ENCODE measurements at places on chromosomes 2 and 18.

DNA sequence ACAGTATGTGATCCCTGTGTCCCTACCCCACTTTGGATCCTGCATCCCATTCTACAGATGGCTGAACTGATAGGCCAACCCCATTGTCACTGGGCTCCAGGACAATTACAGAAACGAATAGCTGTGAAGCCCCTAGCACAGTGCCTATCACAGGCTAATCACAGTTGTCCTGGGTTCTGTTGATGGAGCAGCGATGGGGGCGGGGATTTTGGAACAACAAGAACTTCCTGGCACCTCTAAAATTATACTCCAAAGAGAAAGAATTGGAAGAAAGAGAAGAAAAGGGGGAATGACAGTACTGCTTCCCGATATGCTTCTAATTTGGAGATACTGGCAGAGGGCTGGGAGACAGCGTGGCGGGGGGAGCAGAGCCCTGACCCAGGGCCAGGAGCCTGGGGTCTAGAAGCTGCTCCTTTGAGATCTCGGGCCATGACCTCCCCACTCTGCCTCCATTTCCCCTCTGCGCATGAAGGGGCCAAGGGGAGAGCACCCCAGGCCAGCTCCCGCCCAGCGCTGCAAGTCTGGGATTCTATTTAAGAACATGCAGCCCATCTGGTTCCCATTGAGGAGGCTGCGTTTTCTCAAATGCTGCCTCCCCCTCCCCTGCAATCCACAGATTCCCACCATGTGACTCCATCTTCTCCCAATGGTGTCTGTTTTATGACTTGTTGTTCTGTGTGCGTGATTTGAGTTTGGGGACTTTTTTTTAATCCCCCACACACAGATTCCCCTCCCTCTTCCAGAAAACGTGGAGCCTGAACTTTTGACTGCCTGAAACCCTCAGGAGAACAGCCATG is 202.7 kb downstream of the CYP26B1 start:
- no peak for DNase-seq

- no peak for DNase-seq
These were observed 1.3 kb downstream of the RAB10 start for GRCh38 chr2:26035090-26035743.

DNA sequence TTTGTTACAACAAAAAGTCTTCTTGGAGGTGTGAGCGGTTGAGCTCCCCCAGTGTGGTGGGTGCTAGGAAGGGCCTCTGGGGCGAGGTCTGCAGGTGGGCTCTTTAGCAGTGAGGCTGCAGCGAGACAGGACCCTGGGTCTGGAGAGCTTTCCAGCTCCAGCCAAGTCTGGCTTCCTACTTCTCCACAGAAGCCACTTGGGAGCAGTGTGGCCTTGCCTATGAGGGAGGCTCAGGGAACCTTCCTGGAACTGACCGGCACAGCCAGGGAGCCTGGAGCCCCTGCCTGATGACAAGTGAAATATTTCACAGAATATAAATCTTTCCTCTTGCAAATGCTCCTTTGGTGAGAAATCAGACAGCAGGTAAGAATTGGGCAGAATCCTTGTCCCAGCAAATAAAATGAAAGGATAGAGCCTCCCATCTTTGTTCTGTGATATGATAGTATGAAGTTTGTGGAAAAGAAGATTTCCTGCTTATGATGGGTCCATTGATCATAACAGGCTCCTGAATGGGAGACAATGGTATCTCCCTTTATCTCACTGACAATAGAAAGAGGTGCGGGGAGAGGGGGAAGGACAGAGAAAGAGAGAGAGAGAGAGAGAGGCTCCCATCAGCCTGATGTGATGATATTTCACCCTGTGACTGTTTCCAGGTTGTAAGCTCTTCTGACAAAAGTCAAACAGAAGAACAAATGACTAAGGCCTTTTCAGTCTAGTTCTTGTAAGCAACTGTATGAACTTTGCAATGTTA is 289.8 kb upstream of the SPRED2 start:
- no peak for DNase-seq

GRCh38 chr2:222964376-222965031 is 87.5 kb upstream of the KCNE4 start:
- no peak for DNase-seq

- no peak for DNase-seq
These were observed 380.5 kb upstream of the HNRNPA3 start for GRCh38 chr2:176832086-176832485.

Measured in NCI-H1092 (cell line).